ENCODE measurements at places on chromosomes 16 and 17.

- no peak for DNase-seq
These were observed 141.0 kb downstream of the STX8 start for GRCh38 chr17:9434642-9435057.

DNA sequence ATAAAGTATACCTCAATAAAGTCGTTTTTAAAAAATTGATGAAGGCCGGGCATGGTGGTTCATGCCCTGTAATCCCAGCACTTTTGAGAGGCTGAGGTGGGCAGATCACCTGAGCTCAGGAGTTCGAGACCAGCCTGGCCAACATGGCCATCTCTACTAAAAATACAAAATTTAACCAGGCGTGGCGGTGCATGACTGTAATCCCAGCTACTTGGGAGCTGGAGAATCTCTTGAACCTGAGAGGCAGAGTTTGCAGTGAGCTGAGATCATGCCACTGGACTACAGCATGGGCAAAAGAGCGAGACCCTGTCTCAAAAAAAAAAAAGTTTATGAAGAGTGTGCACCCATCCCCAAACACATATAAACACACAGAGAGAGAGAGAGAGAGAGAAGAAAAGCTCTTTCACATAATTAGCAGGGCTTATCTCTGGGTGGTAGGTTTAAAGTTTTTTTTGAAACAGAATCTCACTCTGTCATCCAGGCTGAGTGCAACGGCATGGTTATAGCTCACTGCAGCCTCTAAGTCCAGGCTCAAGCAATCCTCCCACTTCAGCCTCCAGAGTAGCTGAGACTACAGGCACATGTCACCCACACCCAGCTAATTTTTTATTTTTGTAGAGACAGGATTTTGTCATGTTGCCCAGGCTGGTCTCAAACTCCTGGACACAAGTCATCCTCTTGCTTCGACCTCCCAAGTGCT lies 3.0 kb downstream of the SREBF1 start:
- no peak for DNase-seq

DNA sequence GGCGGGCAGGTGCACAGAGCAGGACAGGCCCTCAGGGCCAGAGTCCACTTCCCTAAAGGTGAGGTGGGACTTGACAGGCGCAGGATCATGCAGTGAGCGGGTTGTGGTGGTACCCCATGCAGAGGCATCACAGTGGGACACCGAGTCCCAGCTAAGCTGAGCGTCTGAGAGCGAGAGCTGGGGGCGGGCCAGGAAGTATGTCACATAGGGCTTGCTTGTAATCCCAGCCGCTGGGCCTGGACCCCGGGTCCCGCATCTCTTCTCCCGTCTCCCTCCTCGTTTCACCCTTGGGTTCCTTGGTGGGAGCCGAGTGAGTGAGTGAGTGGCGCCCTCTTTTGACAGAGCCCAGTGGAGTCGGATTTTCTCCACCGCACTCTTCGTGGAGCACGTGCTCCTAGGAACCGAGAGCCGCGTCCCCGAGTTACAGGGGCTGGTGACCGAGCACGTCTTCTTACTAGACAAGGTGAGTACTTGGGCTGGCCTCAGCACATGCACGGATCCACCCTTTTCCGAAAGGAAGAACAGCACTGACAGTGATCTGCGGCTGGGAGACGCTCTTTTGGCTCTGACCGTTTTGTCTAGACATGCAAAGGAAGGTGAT lies 50.8 kb upstream of the ENDOV start:
- DNase-seq: no peak

DNA sequence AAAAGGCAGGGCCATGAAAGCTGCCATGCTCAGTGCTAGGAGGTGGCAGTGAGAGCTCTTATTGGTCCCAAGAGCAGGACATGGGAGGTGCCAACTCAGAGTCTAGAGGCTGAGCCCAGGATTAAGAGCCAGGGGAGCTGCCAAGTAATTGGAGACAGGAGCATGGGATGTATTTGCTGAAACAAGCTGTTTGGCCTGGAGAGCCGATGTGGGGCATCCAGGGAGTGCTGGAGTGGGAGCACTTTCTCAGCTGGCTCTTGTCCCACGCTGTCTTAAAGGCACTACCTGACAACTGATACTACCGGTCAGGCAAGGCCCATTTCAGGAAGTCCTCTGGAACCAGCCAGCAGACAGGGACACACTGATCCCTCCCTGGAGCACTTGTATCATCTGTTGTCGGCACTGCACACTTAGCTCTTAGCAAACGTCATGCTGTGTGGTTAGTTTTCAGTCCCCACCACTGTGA lies 19.3 kb downstream of the ANKFN1 start:
- no peak for DNase-seq

DNA sequence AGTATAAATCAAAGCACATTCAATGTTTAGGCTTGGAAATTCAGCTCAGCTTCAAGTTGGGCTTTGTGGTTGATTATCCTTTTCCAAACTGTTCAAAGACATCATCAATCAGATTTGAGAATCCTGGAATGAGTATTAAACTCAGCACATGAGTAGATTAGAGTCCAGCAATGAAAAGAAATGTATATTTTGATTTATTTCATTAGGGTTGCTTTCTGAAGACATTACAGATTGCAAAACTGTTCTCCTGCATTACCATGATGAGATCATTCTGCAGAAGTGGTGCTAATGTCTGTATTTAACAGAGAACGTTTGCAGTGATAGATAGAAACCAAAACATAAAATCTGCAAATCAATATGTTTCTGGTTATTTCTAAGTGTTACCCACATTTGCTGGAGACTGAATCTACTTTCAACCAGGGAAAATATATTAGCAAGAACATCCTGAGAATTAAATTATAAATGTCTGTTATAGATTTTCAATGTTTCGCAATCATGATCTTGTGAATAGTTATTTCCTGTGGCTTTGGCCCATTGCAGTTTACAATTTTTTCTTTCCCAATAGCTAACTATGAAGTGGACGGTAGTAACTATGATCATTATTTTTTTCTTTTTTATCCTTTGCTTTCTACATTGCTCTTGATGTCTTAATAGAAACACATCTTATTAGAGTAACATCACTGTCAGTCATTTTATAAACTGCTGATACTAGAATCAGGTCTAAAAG lies 1125.7 kb upstream of the GOT2 start:
- no peak for DNase-seq

- no peak for DNase-seq
These were observed 28.6 kb downstream of the MYO18A start for GRCh38 chr17:29151567-29151966.

DNA sequence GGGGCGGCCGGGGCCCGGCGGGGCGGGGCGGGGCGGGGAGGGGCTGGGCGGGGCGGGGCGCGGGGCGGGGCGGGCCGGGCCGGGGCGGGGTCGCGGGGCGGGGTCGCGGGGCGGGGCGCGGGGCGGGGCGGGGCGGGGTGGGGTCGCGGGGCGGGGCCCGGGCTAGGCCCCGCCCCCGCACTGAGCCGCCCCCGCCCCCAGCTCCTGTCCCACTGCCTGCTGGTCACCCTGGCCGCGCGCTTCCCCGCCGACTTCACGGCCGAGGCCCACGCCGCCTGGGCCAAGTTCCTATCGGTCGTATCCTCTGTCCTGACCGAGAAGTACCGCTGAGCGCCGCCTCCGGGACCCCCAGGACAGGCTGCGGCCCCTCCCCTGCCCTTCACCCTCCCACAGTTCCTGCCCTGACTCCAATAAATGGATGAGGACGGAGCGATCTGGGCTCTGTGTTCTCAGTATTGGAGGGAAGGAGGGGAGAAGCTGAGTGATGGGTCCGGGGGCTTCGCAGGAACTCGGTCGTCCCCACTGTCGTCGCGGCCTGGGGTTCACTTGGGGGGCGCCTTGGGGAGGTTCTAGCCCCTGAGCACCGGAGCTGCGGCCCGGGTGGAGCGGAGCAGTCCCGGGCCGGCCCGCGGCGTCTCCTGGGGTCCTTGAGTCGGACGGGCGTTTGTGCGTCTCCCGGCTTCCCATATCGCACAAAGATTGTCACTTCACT lies 795 bp upstream of the HBM start:
- no peak for DNase-seq

- no peak for DNase-seq
These were observed 181.2 kb upstream of the TBX2 start for GRCh38 chr17:61218438-61218837.

- DNase-seq: no peak
These were observed 43.4 kb upstream of the RASD1 start for GRCh38 chr17:17539591-17539990.

DNA sequence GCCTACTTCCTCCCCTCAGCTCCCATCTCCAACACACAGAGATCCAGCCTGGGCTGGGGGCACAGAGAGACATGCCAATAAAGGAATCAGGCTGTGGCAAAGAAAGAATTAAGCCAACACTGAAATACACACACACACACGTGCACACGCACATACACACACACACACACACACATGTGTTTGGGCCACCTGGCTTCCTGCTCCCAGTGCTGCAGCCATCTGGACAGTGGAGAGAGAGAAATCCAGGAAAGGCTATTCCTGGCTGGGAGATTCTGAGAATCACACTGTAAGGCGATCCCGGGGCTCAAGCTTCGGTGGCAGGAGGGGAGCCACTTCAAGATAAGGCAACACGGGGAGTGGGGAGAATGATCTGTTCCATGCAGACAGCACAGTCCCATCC lies 72.4 kb downstream of the NOG start:
- DNase-seq: no peak

DNA sequence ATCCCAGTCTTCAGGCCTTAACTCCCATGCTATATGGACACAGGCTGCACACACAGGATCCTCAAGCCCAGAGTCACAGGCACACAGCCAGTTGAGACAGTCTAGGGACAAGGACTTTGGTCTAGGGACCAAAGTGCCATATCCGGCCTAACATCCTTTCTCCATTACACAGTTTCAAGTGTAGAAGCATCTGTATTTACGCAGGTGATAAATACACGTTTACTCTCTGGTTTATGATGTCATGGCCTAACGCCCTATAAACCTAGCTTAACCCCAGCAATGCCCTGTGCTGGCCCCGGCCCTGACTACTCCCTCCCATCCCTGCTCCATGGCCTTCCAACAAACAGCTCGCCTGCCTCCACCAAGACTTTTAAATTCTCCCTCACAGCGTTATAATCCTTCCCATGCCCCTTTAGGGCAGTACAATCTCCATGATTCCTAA lies 17.1 kb downstream of the CUEDC1 start:
- no peak for DNase-seq

GRCh38 chr16:89042711-89043551 lies 50.7 kb upstream of the ACSF3 start:
- no peak for DNase-seq

DNA sequence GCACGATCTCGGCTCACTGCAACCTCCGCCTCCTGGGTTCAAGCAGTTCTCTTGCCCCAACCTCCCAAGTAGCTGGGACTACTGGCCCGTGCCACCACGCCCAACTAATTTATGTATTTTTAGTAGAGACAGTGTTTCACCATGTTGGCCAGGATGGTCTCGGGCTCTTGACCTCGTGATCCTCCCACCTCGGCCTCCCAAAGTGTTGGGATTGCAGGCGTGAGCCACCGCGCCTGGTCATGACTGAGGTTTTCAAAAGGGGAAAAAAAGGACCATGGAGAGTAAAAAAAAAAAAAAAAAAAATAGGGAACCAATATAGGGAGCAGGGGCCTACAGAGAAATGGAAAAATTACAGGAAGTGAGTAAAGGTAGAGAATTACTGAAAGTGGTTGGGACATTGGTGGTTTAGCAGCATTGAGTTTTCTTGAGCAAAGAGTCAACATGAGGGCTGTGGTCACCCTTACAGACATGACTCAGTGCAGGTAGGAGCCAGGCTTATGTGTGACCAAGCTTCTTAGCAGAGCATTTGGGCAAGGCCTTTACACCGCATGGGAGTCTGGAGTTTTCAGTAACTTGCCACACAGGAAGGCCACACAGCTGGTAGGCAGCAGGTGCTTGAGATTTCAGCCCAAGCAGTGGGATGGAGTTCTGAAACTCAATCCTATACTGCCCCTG lies 447.3 kb downstream of the HS3ST3B1 start:
- DNase-seq: no peak

- no peak for DNase-seq
These were observed 83.2 kb upstream of the TOB1 start for GRCh38 chr17:50949128-50949988.

- no peak for DNase-seq
These were observed 2.5 kb upstream of the AKAP10 start for GRCh38 chr17:19979917-19980770.

DNA sequence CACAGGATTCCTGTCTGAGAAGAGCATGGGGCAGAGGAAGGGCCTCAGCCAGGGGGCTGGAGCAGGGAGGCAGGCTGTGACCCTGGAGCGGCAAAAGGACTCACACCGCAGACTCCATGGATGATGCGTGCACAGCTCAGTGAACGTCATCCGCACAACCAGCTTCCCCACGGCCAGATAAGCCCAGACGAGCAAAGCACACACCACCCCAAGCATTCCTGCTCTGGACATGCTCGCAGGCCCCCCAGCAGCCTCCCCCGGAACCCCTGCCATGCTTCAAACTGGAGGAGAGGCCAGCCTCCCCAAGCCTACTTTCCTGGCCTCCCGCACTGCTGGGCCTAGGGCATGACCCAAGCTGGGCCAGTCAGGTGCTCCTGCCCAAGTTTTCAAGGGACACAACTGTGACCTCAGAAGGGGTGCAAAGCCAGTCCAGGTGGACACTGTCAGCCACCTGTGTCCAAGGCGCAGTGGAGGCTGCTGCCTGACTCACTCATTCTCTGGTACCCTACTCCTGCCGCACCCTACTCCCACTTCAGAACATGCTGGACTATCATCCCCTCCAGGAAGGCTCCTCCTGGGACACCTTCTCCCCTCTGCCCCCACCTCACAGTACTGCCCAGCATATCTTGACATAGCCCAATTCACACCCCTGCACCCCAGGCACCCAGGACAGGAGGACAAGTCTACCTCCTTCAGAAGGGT lies 4.8 kb downstream of the BCAR1 start:
- DNase-seq: no peak

GRCh38 chr16:11614587-11615175 lies 28.0 kb upstream of the LITAF start:
- DNase-seq: no peak

DNA sequence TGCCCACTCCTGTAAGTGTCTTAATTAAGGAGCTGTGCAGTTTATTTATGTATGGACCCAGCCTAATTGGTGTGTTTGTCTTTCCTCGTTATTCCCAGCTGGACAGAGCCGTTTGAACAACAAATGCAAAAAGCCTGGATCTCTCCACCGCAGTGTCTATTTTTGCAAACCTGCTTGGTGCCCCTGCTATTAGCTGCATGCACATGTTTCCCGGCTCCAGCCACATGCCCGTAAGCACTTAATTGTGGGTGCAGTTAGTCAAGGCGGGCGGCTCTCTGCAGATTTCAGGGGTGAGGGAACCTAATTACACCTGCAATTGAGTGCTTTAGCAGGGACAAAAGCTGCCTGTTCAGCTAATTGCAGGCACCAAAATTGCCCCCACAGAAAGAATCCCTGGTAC lies 74.0 kb upstream of the GSE1 start:
- no peak for DNase-seq

DNA sequence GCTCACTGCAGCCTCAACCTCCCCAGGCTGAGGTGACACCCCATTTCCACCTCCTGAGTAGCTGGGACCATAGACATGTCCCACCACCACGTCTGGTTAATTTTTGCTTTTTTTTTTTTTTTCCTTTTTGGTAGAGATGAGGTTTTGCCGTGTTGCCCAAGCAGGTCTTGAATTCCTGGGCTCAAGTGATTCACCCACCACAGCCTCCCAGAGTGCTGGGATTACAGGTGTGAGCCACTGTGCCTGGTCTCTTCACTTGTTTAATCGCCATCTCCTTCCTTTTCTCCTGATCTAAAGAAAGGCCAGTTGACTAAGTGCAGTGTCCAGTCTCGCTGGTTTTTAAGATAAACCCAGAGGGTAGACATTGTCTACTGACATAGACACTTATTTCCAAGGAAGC lies 152.0 kb downstream of the C16orf95 start:
- DNase-seq: no peak
